ENCODE measurements at places on chromosomes 6 and 20.
A peak's percentile ranks its signal among the peaks of the same experiment; 100 is the strongest.

DNA sequence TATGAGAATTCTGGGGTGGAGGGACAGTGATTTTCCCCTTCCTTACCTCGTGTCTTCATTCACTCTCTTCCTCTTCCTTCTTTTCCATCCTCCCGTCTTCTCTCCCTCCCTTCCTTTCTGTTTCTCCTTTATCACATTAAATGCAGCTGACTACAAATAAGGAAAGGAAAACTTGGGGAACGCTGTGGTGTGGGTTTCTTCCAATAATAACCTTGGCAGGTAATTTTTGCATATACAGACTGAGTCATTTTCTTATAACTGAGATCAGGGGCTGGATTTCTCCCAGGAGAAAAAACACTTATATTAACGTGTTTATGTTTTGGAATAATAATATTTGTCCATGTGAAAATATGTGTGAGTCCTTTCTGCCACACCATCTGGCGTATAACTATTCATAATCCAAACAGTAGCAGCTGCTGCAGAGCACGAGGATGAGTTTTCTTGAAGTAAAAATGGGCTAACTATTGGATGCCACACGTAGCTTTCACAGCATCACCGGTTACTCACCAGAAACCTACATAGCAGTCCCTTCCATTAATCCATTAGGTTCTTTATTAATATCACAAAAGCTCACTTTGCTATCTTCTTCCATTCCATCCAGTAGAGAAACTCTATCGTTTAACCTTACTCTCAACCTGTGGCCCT, 139.2 kb upstream of the SASH1 start:
- H3K4me3 ChIP-seq = no peak overlapping the region
- no peak overlapping the region for H3K27ac ChIP-seq
- DNase-seq = peak; percentile 15
- H3K4me1 ChIP-seq = no peaks in the 10 kb centered on the region
- no peaks in the 10 kb centered on the region for H3K36me3 ChIP-seq
- H3K27me3 ChIP-seq = peaks cover 4% of the 10 kb centered on the region

- no peaks in the 10 kb centered on the region for H3K4me1 ChIP-seq
- peak overlapping the region; percentile 65 for H3K4me3 ChIP-seq
- no peaks in the 10 kb centered on the region for H3K36me3 ChIP-seq
- H3K27me3 ChIP-seq = no peaks in the 10 kb centered on the region
- peak; percentile 43 for DNase-seq
These were observed 315.4 kb upstream of the CDYL start for GRCh38 chr6:4460586-4461475.

DNA sequence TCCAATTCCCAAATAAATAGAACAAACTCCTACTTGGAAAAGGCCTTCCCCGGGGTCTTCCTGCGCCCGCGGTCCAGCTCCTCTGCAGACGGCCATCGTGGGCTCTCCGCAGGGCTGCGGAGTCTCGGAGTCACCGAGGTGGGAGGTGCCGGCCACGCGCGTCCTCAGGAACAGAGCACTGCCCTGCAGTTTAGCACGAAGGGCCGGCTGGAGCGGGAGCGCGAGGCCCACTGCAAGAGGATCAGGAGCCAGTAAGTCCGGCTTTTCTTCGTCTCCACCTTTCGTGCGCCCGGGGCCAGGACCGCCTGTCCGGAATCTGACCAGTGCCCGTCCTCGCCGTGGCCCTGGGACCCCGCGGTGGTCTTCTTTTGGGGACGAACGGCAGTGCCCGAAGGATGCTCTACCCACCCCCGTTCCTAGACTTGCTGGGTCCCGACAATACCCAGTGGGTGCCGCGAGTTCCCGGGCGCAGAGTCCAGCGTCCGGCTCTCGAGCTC, 1.4 kb downstream of the BHLHE23 start:
- no peak for DNase-seq
- peaks cover 3% of the 10 kb centered on the region for H3K36me3 ChIP-seq
- peaks cover 38% of the 10 kb centered on the region for H3K4me1 ChIP-seq
- H3K27ac ChIP-seq = no peak overlapping the region

DNA sequence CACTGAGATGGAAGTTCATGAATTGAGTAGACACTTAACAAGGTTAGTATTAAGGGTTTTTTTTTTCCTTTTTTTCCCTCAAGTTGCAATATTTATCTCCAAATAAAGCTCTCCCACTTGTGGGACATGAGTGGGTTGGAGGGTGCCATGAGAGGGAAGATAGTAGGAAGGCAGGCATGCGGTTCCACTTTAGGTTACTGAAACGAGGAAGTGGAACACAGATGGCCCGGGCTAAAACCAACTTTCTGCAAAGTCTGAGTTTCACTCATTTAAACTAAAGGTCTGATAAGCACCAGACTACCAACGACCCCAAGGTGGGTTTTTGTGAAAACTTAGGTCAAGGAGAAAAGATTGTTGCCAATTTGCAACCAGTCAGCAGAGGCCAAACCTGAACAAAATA, 42.2 kb downstream of the TBC1D7 start:
- H3K4me3 ChIP-seq = no peak overlapping the region
- H3K36me3 ChIP-seq = peaks cover 15% of the 10 kb centered on the region
- peaks cover 2% of the 10 kb centered on the region for H3K4me1 ChIP-seq
- DNase-seq = no peak

- no peak overlapping the region for H3K27ac ChIP-seq
- no peaks in the 10 kb centered on the region for H3K4me1 ChIP-seq
- no peaks in the 10 kb centered on the region for H3K36me3 ChIP-seq
- H3K4me3 ChIP-seq = no peak overlapping the region
These were observed 11.0 kb downstream of the SMOC2 start for GRCh38 chr6:168451805-168452517.

DNA sequence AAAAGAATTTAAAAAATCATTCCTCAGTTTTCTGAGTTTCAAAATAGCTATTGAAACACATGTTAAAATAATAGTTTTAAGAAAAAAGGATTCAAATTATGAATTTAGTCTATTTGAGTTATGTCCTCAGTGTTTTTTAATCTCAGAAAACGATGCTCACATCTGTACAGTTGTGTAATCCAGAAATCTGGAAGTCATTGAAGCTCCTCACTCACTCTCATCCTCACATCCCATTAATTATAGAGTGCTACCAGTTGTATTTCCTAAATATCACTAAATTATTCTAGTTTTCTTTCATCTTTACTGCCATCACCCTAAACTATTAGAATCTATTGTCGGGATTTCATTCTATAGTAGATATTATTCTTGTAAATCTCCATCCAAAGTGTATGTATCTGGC, 234.7 kb upstream of the RIMS1 start:
- H3K4me3 ChIP-seq = no peak overlapping the region
- no peak for DNase-seq
- H3K27me3 ChIP-seq = no peaks in the 10 kb centered on the region
- no peak overlapping the region for H3K27ac ChIP-seq

GRCh38 chr6:80325742-80326141, 219.3 kb downstream of the BCKDHB start:
- no peaks in the 10 kb centered on the region for H3K4me1 ChIP-seq
- no peaks in the 10 kb centered on the region for H3K36me3 ChIP-seq
- no peak overlapping the region for H3K27ac ChIP-seq
- no peaks in the 10 kb centered on the region for H3K27me3 ChIP-seq

GRCh38 chr20:32456869-32457478, 98.8 kb downstream of the ASXL1 start:
- no peaks in the 10 kb centered on the region for H3K27me3 ChIP-seq
- peaks cover 72% of the 10 kb centered on the region for H3K36me3 ChIP-seq

DNA sequence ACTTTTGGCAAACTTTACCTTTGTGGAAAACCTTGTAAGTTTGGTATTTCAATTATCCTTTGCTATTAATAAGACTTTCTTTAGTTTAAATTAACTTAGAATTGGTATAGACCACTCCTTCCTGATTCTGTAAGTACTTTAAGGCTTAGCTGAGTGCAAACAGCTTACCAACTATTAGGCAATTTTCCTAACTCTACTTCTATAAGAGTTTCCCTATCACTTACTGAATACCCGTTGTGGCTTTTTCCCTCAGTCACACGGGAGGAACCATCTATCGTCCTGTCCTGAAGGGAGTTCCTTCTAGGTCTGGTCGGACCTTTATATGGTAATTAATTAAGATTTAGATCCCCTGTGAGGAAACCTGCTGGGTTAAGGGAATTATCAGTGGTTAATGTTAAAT, 9.6 kb downstream of the SLC35A1 start:
- H3K4me1 ChIP-seq = peaks cover 5% of the 10 kb centered on the region
- no peak overlapping the region for H3K27ac ChIP-seq
- H3K27me3 ChIP-seq = no peaks in the 10 kb centered on the region

DNA sequence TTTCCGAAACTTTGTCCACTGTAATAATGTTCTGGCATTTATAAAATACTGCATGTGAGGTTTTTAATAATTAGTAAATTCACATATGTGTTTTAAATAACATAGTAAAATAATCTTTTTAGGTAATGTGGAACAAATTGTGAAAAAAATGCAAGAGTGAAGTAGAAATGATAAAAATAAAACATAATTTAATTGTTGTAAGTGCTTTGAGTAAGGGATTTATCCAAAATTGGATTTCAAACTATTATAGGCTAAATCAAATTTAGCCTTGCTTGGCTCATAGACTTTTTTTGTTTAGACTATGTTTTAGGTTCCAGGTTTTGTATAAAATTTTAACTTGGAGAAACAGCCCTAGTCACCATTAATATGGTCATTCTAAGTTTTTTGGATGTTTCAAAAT, 1029.5 kb downstream of the PHF3 start:
- H3K36me3 ChIP-seq = no peaks in the 10 kb centered on the region
- no peaks in the 10 kb centered on the region for H3K27me3 ChIP-seq
- no peaks in the 10 kb centered on the region for H3K4me1 ChIP-seq

GRCh38 chr20:49030954-49031619, 15.0 kb upstream of the CSE1L start:
- no peaks in the 10 kb centered on the region for H3K27me3 ChIP-seq
- no peak overlapping the region for H3K27ac ChIP-seq
- no peak for DNase-seq
- H3K4me3 ChIP-seq = no peak overlapping the region
- no peaks in the 10 kb centered on the region for H3K4me1 ChIP-seq

DNA sequence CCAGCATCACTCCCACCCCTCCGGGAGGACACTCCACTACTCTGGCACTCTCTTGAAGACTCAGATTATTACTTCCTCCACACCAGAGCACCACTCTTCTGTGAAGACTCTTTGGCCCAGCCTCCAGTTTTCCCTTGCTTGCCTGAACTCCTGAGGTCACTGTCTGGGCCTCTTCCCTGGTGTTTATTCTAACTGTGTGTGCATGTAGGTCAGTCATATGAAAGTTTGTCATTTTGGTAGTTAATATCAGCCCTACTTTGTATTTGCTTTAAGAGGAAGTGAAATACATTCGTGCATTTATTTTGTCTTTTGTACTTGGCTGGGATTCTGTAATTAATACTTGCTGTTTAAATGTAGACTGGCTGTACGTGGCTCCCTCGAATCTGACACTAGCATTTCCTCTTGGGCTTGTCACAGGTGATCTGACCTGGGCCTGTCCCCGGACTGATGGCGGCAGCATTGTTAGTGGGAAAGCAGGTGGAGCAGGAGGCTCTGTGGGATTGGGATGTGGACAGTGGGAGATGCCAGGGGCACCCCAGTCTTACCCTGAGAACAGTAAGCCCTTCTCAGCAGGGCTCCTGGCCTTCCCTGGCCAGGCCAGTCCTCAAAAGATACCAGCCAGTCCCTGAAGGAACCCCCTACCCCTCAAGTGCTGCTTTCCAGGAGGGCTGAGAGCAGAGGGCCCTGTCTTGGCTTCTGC, 350.5 kb downstream of the CDC5L start:
- peaks cover 22% of the 10 kb centered on the region for H3K4me1 ChIP-seq
- H3K27me3 ChIP-seq = no peaks in the 10 kb centered on the region

- H3K36me3 ChIP-seq = no peaks in the 10 kb centered on the region
- no peaks in the 10 kb centered on the region for H3K4me1 ChIP-seq
- H3K27me3 ChIP-seq = no peaks in the 10 kb centered on the region
- H3K27ac ChIP-seq = no peak overlapping the region
- no peak for DNase-seq
- no peak overlapping the region for H3K4me3 ChIP-seq
These were observed 20.9 kb upstream of the SLC17A1 start for GRCh38 chr6:25852756-25853155.

- H3K4me3 ChIP-seq = no peak overlapping the region
- no peak overlapping the region for H3K27ac ChIP-seq
- no peaks in the 10 kb centered on the region for H3K27me3 ChIP-seq
- no peak for DNase-seq
- H3K4me1 ChIP-seq = no peaks in the 10 kb centered on the region
These were observed 331.6 kb upstream of the NT5E start for GRCh38 chr6:85118233-85118632.

- no peak overlapping the region for H3K27ac ChIP-seq
- no peaks in the 10 kb centered on the region for H3K4me1 ChIP-seq
These were observed 38.9 kb downstream of the SAMD5 start for GRCh38 chr6:147547369-147547902.

GRCh38 chr20:50346374-50347283, 156.0 kb downstream of the CEBPB start:
- H3K36me3 ChIP-seq = no peaks in the 10 kb centered on the region
- peaks cover 8% of the 10 kb centered on the region for H3K4me1 ChIP-seq
- H3K27ac ChIP-seq = no peak overlapping the region
- no peaks in the 10 kb centered on the region for H3K27me3 ChIP-seq

DNA sequence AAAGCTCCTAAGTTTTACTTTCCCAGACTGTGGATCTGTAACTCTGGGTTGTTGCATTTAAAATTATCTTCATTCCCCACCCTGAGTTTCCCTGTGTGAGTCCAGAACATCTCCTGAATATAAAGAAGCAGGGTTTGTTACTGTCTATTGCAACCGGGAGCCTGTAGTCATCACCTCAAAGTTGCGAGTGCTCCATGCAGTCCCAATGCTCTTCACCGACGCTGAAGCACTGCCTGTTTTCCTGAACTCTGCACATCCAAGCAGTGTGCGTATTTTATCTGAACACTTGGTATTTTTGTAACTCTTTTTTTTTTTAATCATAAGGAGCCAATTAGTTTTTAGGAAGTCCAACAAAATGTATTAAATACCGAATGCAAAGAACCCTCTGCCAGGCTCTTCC, 907 bp upstream of the HLA-B start:
- H3K4me3 ChIP-seq = peak overlapping the region; percentile 83
- H3K27me3 ChIP-seq = peaks cover 26% of the 10 kb centered on the region
- H3K4me1 ChIP-seq = peaks cover 5% of the 10 kb centered on the region

DNA sequence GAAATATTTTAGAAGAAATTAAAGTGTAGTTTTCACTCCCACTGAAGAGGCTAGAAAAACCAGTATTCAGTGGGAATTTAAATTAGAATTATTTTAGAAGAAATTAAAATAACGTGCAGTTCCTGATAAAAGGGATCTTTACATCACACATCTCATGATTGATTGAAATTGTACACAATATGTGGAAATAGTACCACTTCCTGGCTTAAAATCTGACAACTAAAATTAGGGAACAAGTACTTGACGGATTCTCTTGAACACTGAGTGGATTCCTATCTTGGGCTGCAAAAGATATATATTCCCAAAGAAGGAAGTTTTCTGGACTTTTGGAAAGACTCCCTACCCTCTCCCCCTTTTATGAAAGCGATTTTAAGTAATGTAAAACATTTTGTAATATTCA, 14.6 kb upstream of the MTCL3 start:
- H3K27ac ChIP-seq = no peak overlapping the region
- H3K4me1 ChIP-seq = no peaks in the 10 kb centered on the region
- H3K4me3 ChIP-seq = no peak overlapping the region
- H3K36me3 ChIP-seq = no peaks in the 10 kb centered on the region
- H3K27me3 ChIP-seq = no peaks in the 10 kb centered on the region

DNA sequence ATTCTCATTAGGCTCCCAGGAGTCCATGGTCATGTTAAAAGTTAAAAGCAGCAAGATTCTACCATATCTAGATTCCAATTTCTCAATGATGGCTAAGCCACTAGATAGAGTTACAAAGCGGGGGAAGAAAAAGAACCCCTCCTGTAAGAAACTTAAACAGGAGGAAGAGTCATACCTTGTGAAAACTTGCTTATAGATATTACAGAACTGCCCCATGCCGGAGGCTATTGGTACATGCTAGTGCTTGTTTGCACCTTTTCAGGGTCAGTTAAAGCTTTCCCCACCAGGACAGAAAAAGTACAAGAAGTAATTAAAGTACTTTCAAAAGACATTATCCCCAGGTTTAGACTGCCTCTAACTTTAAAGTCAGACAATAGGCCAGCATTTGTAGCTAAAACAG, 15.5 kb upstream of the GSTA3 start:
- H3K36me3 ChIP-seq = no peaks in the 10 kb centered on the region
- H3K27me3 ChIP-seq = no peaks in the 10 kb centered on the region
- no peaks in the 10 kb centered on the region for H3K4me1 ChIP-seq
- no peak overlapping the region for H3K27ac ChIP-seq
